NCI-H82 (cell line): ENCODE measurements at places on chromosomes 6 and 20.

DNA sequence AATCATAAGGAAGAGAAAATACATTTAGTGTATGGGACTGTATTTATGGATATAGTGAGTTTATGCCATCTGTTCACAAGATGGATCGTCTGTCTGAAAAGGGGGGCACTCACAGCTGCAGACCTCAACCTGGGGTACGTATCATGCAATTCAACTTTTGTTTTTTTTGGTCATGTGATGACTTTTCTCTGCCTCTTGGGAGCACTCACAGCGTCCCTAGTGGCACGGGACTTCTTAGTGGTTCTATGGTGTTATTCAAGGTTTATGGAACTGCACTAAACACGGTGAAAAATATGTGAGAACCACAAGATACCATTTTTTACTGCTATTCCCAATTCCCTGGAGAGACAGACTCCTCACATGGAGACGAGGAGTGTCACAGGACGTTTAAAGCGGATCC, 60.4 kb upstream of the MPC1 start:
- no peak for DNase-seq

- DNase-seq = no peak
Observed at GRCh38 chr6:76592566-76592965, 520.1 kb upstream of the IMPG1 start.

GRCh38 chr6:24875534-24875901, 60.2 kb downstream of the RIPOR2 start:
- DNase-seq = no peak

DNA sequence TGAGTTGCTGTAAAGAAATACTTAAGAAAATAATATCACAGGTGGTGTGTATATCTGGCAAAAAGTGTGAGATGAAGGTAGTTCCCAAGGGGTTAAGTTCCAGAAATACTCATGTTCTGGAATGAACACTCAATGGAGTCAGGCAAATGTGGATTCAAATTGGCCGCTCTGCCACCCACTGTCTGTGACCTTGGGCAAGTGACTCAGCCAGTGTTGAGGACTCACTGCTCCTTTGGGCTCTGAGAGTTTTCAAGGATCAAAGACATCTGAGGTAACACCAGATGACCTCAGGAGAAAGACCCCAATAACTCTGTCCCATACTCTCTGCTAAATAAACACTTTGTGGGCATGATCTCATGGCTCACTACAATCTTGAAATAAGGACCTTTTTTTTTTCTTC, 59.2 kb upstream of the EYA2 start:
- DNase-seq = no peak

DNA sequence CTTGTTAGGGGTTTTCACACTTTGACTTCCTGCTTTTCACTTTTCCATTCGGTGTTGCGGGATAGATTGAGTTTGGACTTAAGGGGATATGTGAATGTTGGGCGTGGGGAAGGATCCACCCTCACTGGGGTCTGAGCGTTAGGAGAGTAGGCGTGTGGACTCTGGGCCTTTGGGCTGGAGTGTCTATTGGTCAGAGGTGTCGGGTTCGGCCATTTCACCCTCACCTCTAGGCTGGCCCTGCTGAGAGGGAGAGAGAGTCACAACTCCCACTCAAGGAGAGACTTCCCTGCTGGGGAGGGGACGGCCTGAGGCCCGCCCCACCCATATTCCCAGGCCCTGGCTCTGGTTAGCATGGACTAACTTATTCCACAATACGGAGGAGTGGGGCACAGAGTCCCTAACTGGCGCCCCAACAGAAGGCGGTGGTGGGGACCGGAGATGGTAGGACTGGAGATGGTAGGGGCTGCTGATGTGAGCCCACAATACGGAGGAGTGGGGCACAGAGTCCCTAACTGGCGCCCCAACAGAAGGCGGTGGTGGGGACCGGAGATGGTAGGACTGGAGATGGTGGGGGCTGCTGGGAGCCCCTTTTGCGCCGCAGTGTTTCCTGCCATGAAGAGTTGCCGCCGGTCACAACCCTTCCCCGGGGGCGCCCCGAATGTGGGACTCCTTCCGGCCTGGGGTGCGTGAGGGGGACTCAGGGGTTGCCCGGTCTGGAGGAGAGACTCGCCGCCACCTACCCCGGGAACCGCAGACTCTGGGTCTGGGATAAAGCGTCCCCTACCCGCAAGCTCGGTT, 1.4 kb upstream of the PTPRA start:
- no peak for DNase-seq
